ENCODE measurements at places on chromosomes 11 and 22. TPM values are rescaled to one million over a fixed set of nuclear protein-coding genes. Genes with fewer than 3 reads are reported as not detected.
A peak's percentile ranks its signal among the peaks of the same experiment; 100 is the strongest.

- no peak for DNase-seq
Observed at GRCh38 chr11:10518891-10519290, 22.1 kb downstream of the RNF141 start.

DNA sequence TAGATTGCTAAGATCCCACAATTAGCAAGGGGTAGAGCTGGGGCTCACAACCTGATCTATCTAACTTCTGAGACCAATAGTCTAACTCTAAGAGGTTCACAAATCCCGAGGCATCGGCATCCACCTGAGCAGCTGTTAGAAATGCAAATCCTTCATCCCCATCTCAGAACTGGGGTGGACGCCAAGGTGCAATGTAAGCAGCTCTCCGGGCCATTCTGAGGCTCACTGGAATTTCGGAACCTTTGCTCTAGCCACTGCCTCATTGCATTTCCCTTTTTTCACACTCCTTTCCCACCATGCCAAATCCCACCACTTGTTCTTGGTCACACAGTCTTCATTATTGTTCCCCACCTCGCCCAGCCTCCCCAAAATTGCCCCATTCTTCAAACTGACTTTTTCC is 29.8 kb downstream of the MAML2 start:
- no peak for DNase-seq

DNA sequence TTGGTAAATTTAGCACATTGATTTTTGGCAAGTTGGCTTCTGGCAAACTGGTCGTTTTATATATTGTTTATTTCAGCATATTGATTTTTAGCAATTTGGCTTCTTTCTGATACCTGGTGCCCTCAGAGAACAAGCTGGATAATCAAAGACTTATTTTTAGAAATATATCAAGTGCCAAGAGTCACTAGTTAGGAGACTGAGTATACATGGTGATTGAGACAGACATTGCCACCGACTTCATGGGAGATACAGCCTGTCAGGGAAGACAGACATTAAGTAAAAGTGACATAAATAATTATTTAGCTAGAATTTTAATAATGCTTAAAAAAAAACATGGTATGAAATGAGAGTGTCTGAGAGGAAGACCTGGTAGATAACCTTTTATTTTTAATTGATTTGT is 242.3 kb upstream of the MTNR1B start:
- DNase-seq, result no peak

The SLC5A4 gene
- total RNA-seq, result 0.23 TPM

- DNase-seq, result no peak
Observed at GRCh38 chr22:46023558-46023981, 46.6 kb upstream of the WNT7B start.

GRCh38 chr11:58391879-58392278 is 14.8 kb downstream of the OR5B3 start:
- no peak for DNase-seq

DNA sequence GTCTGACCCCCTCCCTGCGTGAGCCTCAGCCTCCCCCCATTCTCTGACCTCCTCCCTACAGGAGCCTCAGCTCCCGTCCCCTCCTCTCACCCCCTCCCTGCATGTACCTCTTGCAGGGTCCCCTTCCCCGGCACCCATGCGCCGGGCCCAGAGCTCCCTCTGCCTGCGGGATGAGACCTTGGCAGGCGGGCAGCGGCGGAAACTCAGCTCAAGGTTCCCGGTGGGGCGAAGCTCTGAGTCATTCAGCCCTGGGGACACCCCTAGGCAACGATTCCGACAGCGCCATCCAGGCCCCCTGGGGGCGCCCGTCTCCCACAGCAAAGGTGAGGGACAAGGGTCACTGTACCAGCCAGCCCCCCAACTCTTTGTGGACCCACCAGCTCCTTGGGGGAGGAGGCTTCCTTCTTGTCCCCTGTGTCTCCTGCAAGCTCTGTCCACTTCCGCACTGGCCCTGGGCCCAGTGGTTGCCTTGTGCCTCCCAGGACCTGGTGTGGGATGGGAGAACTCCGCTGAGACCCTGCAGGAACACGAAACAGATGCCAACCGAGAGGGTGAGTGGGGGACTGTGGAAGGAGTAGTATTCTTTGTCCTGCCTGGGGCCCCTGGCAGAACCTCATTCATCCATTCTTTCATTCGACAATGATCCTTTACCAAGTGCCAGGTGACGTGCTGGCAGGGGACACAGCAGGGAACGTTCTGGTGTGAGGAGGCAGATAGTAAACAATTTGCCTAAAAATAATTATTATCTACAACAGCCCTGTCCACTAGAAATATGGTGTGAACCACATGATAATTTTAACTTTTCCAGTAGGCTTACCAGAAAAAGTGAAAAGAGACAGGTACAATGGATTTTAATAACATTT is 3.7 kb upstream of the RPS6KA4 start:
- DNase-seq, result peak; percentile 65

The OR52I2 gene
- total RNA-seq, result not detected

- no peak for DNase-seq
Observed at GRCh38 chr22:40463683-40464082, 93.3 kb downstream of the SGSM3 start.

GRCh38 chr11:103488579-103488978 is 379.4 kb downstream of the DYNC2H1 start:
- no peak for DNase-seq

The DDI1 gene
- not detected for total RNA-seq

DNA sequence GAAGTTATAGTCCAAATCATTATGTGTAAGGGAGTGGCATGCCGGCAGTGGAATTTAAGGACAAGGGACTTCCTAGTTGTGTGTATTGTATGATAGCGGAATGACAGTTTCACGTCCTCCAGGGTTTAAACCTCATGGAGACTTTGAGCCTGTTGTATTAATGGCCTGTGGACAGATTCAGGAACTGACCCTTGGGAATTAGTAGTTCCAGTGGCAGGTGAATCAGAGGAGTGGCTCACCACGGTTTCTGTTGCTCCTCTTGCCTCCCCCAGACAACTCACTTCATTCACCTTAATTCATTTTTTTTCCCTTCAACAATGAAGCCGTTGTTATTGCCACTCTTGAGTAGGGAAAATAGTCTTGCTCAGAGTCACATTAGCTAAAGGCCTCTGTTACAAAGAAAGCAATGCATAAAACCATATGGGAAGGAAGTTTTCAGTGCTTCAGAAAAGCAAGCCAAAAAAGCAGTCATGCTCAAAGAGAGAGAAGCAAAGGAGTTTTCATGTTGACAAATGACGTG is 22.6 kb downstream of the AMOTL1 start:
- no peak for DNase-seq

- no peak for DNase-seq
Observed at GRCh38 chr11:119461229-119461963, 38.4 kb upstream of the THY1 start.

The BBOX1 gene
- not detected for total RNA-seq

The SPDYC gene
- not detected for total RNA-seq

- peak; percentile 3 for DNase-seq
Observed at GRCh38 chr11:9004183-9004926, 554 bp upstream of the NRIP3 start.

The PDE3B gene
- total RNA-seq, result 24.3 TPM

- peak; percentile 45 for DNase-seq
Observed at GRCh38 chr11:123653827-123654565, 428 bp downstream of the SCN3B start.

The SLC22A8 gene
- not detected for total RNA-seq

DNA sequence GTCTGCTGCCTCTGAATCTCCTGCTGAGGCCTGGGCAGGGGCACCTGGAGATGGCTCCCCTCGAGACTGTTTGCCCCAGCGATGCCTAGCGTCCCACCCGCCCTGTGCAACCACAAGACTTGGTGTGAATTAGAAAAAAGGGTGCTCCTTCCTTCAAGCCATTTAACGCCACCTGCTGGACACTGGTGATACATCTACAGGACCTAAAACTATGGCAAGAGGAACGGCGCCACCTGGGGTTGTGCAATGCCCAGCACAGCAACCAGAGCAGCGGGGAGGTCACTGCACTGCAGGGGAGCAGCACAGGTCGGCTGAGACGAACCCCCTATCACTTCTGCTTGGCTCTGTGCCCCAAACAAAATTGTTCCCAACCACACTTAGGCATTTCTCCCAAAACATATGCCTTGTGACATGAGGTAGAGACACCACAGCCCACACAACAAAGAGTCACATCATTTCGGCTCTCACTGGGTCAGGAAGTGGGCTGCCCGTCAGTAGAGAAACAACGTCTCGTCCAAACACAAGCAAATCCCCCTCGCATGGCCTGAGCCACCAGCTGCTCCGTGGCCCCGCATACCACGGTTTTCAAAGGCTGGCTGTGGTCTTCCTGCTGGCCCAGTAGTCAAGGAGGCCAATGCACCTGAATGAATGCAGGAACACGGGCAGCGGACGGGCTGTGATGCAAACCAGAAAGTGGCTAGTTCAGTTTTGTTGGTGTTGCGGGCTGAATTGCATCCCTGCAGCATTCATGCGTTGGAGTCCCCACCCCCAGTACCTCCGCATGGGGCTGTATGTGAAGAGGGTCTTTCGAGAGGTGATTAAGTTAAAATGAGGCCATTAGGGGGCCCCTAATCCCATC is 171.9 kb downstream of the SHANK2 start:
- DNase-seq, result peak; percentile 79

GRCh38 chr11:33941637-33942160 is 49.8 kb upstream of the LMO2 start:
- no peak for DNase-seq

Measured in neural crest cell (in vitro differentiated cells).